RCC 7860 (cell line): ENCODE measurements at places on chromosomes 5 and 9.
A peak's percentile ranks its signal among the peaks of the same experiment; 100 is the strongest.

- no peak for DNase-seq
These were observed at the start of gene LARP1 for GRCh38 chr5:154755361-154756008. LARP1 (plus strand) TSS chr5:154755377; CDS start chr5:154755758, 381 bp downstream.

GRCh38 chr5:112338681-112339337, 80.3 kb downstream of the EPB41L4A start:
- peak; percentile 32 for DNase-seq

- no peak for DNase-seq
These were observed 70.1 kb upstream of the RAPGEF1 start for GRCh38 chr9:131809941-131810344.

- DNase-seq: no peak
These were observed 65.9 kb downstream of the ELL2 start for GRCh38 chr5:95895771-95896170.

GRCh38 chr5:42518595-42519221, 95.5 kb downstream of the GHR start:
- no peak for DNase-seq

DNA sequence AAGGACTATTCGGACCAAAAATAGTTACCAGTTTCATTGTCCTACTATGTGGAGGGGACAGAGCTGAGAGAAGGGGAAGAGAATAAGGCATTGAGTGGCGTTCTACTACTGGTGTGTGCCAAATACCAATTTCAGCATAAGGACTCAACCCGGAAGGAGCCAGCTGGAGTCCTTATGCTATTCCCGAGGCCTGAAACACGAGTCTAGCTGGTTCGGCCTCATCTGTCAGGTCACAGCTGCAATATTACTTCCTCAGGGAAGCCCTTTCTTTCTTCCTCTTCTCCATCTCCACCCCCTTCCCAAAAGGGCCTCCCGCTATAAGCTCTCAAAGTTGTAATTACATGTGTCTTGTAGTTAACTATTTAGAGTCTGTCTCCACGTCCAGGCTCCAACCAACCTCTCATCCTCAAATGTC, 20.5 kb upstream of the FER start:
- DNase-seq: no peak

GRCh38 chr5:98935206-98935605, 6.4 kb upstream of the CHD1 start:
- no peak for DNase-seq

GRCh38 chr5:35789732-35790456, 66.8 kb upstream of the IL7R start:
- DNase-seq: peak; percentile 39

GRCh38 chr9:122015170-122015821, 77.8 kb downstream of the TTLL11 start:
- DNase-seq: no peak

- DNase-seq: no peak
These were observed 257.7 kb downstream of the IRX1 start for GRCh38 chr5:3853362-3853761.

- DNase-seq: no peak
These were observed 67.0 kb upstream of the SIMC1 start for GRCh38 chr5:176171171-176171760.

GRCh38 chr5:62083661-62084060, 222.3 kb upstream of the KIF2A start:
- no peak for DNase-seq

GRCh38 chr9:16715404-16715803, 155.1 kb downstream of the BNC2 start:
- no peak for DNase-seq

DNA sequence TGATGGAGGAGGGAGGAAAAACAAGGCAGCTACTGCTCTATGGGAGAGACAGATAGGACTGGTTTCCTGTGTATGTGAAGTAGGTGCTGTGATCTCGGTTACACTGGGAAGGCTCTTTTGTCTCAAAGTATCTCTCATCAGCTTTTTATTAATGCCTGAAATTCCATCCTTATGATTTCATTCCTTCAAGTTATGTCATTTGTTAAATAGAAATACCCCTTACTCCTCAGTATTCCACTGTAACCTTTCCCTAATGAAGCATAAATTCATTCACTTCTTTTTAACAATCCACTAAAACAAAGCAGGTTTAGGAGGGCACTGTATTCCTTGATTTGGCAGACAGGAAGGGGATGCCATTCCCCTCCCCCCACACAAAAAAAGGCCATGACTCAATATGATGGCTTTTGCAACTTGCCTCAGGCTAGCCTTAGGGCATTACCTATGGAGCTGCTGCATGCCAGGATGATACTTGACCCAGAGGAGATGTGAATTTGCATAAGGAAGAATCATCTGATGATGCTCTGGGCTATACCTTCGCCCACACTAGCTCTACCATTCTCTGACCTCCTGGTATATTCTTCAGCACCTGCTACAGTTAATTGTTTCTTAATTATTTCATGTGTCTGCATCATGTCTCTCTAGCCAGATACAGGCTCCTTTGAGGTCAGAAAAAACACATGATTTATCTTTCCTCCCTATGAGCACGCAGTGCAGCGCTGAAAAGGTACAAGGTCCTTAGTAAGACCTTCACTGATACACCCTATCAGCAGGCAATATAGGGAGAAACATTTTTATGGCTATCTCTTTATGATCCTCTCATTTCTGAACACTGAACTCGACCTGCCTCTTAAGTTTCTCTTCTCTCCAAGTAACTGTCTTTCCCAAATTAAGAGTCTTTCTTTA, 26.3 kb downstream of the NR3C1 start:
- DNase-seq: peak; percentile 69

DNA sequence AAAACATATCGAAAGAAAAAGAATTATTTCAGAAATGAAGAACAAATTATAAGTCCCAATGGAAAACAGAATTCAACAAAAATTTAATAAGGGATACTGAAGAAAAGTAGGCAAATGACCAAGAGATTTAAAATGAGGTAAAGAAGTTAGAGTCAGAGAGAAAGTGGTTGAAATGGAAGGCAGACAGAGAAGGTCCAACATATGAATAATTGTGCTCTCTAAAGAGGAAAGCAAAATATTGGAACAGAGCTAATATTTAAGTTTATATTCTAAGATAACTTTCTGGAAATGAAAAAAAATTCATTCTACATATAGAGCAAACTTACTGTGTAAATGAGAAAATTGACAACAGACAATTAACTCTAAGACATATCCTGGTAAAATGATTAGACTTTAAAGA, 94.1 kb downstream of the PTCH1 start:
- no peak for DNase-seq

- DNase-seq: no peak
These were observed 18.6 kb upstream of the TMEM174 start for GRCh38 chr5:73154208-73155006.

GRCh38 chr5:62315376-62316175, 9.6 kb downstream of the KIF2A start:
- DNase-seq: no peak

DNA sequence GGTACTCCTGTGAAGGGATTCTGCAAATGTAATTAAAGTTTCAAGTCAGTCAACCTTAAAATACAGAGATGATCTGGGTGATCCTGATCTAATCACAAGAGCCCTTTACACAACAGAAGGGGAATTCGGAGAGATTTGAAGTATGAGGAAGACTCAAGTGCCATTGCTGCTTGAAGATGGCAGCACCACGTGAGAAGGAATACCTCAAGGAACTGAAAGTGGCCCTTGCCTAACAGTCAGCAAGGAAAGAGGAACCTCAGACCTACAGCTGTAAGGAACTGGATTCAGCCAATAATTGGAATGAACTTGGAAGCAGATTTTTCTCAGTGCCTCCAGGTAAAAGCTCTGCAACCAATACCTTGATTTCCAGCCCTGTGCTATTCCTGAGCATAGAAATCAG, 87.4 kb downstream of the THBS4 start:
- DNase-seq: no peak
